ENCODE measurements at places on chromosomes 6 and 20.

DNA sequence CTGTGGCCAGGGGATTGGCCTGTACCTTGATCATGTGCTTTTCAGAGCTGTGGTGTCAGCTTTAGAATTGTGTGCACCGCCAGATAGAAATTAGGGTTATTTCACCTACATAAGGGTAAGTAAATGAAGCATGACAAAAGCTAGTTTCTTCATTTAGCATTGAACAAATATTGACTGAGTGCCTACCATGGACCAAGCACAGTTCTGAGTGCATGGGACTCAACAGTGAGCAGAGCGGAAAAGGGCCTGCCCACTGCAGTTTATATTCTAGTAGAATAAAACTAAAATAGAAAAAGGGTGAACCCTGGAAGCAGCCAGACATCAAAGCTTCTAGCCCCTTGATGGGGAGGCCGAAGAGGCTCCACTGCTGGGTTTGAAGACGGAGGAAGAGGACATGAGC lies 25.6 kb downstream of the ECT2L start:
- no peak for DNase-seq

DNA sequence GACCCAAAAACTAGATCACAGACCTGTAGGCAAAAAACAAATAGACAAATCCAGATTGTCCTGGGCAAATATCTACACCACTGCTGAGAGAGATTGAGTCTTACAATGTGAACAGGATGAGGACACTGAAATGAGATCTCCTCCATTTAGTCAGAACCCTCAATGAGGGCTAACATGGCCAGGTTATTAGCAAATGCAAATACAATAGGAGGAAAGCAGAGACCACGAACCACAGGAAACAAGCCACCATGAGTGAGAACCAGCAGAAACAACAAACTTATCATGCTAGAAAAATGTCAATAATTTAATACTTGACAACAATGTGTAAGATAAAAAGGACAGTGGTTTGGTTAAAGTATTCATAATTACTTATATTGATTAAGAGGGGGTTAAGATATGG lies 162.8 kb downstream of the SYNE1 start:
- DNase-seq, result no peak

GRCh38 chr20:50861012-50861411 lies 66.2 kb downstream of the BCAS4 start:
- DNase-seq, result no peak

DNA sequence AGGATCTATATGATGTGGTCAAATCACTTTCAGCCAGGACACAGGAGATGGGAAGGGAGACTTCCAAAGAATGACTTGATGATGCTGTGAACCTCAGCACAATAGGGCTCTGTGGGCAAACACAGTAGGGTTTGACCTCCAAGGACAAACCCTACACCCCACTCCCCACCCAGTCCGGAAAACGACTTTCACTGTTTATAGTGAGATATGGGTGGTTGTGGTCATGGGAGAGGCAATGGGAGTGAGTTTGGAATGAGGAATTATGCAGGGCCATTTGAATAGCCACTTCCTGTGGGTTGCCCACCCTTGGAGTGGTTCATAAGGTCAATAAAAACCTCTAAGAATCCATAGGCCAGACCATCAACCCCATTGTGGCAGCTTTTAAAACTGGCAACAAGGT lies 38.4 kb upstream of the PRND start:
- no peak for DNase-seq

DNA sequence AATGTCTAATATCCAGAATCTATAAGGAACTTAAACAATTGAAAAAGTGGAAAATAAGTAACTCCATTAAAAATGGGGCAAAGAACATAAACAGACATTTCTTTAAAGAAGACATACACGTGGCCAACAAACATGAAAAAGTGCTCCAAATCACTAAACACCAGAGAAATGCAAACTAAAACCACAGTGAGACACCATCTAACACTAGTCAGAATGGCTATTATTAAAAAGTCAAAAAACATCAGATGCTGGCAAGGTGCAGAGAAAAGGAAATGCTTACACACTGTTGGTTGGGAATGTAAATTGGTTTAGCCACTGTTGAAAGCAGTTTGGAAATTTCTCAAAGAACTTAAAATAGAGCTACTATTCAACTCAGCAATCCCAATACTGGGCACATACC lies 169.2 kb upstream of the MANEA start:
- no peak for DNase-seq
